ENCODE measurements at places on chromosomes 5 and 9.

- no peak for DNase-seq
These were observed 37.8 kb downstream of the RABGAP1 start for GRCh38 chr9:122978601-122979000.

DNA sequence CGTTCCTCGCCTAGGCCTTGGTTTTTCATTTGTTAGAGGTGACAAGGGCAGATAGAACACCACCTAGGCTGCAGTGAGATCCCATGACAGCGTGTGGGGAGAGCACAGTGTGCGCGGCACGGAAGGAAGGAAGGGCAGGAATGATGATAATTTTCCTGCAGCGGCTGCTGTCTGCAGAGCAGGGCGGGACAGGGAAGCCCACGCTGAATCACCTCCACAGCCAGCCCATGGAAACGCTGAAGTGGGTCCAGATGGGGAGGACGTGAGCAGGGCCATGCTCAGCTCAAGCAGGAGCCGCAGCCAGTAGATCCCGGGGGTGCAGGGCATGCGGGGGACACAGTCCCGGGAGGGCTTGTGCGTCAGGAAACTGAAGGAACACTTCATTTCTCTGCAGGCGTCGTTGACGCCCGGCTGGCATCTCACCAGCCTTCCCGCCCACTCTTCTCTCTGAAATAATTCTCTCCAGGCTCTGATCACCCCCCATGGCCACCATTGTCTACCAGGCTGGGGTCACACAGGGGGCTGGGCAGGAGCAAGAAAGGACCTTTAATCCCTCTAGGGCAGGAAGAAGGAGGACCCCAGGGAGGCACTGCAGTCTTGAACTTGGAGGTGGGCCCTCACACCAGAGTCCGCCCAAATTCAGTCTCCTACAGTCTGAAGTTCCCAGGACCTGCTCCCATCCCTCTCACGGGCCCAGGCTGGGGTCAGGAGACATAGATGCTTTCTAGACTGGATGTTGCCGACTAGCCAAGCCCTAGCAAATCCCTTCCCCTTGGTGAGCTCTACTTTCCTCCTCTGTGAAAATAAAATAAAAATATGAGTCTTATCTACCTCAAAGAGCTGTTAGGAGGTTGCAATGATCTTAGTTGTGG, 20.9 kb upstream of the SYNPO start:
- no peak for DNase-seq

GRCh38 chr9:88991066-88992034, at the start of gene S1PR3:
S1PR3 (plus strand) TSS chr9:88991468; CDS start chr9:89001201, 9,733 bp downstream.
- DNase-seq = peak; percentile 29

GRCh38 chr9:114250235-114250568, 72.7 kb upstream of the ORM1 start:
- no peak for DNase-seq

GRCh38 chr5:150448952-150449516, 505 bp downstream of the RPS14 start:
- DNase-seq = peak; percentile 37

DNA sequence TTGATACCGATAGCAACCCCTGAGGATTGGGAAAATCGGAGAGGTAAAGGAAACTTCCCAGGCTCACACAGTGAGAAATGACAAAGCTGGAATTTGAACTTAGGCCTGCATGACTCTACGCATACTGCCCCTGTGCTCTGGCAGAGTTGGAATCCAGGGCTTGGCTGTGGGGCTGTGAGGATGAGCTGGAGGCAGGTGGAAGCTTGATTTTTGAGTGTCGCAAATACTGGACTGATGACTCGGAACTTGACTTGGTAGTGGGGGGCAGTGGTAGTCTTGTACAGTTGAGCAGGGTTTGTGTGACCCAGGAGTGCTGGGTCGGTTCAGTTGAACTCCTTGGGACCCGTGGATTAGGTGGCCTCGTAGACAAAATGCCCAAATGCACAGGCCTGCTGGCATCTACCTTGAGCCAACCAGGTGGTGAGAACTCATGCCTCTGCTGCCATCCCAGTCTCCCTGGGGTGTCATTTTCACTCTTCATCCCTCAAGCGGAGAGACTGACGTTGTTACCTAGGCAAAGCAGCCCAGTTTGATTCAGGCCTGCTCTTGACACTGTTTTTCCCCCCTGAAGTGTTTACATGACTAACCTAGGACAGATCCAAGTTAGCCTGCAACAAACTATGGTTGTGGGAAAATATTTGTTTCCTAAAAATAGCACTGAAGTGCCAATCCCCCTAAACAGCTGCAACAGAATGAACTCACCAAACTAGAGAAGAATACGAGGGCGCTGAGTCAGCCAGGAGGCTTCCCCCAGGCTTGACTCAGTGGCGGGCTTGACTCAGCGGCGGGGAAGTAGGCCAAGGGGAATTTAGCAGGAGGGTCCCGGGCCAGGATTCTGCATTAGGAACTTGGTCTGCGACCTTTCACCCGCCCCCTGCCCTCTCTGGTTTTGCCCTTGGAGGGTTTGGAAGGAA, 45.7 kb upstream of the ORM1 start:
- DNase-seq = peak; percentile 5

DNA sequence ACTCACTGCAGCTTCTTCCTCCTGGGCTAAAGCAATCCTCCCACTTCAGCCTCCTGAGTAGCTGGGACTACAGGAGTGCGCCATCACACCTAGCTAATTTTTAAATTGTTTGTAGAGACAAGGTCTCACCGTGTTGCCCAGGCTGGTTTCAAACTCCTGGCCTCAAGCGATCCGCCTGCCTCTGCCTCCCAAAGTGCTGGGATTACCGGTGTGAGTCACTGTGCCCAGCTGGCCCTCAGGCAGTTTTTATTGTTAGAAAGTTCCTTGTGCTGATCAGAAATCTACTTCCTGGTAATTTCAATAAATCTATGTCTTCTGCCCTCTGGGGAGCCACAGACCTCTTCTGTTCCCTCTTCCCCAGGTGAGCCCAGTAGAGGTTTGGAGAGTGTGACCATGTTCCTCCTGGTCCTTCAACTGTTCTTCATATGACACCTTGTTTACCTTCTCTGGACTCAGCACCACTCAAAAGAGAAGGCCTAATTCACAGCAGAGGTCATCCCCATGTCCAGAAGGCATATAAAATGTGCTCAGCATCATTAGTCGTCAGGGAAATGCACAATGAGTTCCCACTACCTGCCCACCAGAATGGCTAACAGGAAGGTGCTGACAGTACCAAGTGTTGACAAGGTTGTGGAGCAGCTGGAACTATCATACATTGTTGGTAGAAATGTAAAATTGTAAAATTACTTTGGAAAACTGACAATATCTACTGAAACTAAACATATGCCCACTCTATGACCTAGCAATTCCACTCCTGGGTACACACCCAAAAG, 10.4 kb downstream of the TMOD1 start:
- no peak for DNase-seq

GRCh38 chr9:36163049-36163785, 6.0 kb upstream of the CCIN start:
- no peak for DNase-seq

- DNase-seq = peak; percentile 59
These were observed 15.5 kb upstream of the HSD17B3 start for GRCh38 chr9:96317335-96317980.

DNA sequence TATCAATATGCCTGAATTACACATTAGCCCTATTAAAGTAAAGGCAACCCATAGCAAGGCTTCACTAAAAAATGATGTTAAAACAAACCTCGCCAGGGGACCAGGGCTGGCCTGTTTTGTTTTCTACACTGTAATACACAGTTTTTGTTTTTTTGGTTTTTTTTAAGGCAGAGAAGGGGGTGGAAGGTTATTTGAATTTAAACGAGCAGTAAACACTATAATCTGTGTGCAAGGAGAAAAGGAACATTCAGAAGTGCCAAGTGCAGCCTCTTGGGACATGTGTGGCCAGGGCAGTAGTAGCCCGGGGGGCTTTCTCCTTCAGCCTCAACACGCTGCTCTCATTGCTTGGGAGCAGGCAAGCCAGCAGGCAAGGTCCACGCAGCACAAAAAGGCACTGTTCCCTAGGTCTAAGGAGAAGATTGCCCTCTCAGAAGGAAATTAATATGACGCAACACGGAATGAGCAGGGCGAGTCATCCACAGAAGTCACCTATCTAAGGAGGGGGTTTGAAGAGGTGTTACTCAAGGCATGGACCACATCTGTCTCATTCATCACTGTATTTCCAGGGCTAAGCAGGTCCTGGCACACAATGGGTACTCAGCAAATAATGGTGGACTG, 16.2 kb downstream of the SIL1 start:
- no peak for DNase-seq

GRCh38 chr9:33868440-33868973, 51.5 kb downstream of the UBE2R2 start:
- DNase-seq = no peak

DNA sequence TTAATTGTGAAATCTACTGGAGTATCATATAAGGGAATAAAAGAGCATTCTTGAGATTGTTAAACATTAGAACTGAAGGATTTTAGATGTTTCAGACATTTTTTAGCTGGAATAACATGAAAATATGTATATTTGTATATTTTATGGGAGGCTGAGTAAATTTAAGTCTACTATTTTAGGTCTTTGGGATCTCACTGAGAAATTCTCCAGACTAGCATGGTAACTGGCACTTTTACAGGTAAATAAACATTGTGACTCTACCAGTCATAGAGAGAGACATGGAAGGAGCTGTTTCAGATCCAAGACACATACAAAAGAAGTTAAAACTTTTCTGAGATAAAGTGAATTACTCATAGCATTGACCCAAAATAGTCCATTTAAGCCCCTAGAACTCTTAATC, 59.4 kb downstream of the NDUFAF2 start:
- no peak for DNase-seq

DNA sequence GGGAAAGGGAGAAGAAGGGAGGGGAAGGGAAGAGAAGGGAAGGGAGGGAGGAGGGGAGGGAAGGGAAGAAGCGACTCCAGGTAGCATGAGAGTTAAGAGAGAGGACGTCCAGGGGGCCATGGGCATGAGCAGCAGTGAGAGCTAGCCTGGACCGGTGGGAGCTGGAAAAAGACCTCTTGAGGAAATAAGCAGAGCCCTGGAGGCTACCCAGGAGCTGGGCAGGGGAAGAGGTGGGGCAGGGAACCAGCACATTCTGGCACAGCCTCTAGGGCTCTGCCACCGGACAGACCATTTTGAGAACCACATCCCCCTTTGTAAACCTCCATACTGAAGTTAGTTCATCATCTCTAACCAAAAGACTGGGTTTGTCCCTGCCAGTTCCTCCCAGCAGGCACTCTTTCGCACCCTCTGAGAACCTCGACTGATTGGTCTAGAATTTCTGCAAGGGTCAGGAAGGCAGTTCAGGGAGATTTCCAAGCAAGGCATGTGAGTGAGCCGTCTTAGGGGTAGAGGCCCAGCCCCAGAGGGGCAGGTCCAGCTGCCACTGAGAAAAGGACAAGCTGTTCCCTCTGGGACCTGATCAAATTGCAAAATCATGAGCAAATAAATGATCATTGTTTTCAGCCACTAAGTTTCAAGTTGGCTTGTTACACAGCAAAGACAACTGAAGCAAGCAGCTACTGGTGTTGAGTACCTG, 11.6 kb downstream of the NAIF1 start:
- DNase-seq = no peak

DNA sequence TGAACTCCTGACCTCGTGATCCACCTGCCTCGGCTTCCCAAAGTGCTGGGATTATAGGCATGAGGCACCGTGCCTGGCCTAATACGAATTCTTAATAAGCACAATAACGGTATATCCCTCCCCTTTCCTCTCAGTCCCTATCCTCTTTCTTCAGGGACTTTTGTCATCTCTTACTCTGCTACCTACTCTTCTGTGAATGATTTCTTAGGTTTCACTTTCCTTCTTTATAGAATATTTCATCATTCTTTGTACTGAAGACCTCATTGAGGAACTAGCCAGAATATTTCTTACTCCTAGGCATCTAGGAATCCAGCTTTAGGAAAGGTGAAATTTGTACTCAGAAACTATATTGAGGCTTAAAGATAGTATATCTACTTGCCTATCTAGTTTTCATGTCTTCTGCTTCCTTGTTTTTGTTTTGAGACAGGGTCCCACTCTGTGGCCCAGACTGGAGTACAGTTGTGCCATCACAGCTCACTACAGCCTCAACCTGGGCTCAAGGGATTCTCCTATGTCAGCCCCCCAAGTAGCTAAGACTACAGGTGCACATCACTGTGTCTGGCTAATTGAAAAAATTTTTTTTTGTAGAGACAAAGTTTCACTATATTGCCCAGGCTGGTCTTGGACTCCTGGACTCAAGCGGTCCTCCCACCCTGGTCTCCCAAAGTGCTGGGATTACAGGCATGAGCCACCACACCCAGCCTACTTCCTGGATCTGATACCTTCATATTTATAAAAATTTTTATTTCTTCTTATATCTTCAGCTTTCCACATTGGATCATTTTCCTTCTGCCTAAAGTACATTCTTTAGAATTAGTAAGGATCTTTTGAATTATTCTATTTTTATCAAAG, 69.7 kb downstream of the GPBP1 start:
- no peak for DNase-seq

- no peak for DNase-seq
These were observed 91.9 kb upstream of the CEP78 start for GRCh38 chr9:78144008-78144381.

- no peak for DNase-seq
These were observed 310.2 kb downstream of the ARRDC3 start for GRCh38 chr5:91072881-91073280.

DNA sequence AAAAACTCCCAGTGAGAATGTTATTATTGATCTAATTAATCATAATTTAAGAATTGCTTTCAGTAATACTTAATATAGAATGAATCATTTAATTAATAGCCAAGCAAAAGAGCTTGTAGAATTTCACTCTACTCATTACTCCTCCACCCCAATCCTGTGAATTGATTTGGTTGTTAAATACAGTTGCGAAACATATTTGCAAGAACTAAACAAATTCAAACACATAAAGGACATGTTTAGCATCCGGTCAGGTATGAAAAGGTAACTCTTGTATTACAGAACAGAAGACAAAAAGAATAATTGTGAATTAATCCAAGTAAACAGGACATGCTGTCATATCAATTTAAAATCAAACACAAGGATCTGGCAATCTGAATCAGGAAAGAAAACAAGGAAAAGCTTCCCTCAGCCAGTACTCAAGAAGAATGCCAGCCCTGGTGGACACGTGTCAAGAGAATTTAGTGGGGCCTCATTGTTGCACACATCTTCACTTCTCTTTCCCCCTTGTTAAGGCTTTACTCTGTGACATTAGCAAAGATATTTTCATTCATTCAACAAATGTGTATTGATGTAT, 89.4 kb upstream of the SLC12A2 start:
- no peak for DNase-seq

DNA sequence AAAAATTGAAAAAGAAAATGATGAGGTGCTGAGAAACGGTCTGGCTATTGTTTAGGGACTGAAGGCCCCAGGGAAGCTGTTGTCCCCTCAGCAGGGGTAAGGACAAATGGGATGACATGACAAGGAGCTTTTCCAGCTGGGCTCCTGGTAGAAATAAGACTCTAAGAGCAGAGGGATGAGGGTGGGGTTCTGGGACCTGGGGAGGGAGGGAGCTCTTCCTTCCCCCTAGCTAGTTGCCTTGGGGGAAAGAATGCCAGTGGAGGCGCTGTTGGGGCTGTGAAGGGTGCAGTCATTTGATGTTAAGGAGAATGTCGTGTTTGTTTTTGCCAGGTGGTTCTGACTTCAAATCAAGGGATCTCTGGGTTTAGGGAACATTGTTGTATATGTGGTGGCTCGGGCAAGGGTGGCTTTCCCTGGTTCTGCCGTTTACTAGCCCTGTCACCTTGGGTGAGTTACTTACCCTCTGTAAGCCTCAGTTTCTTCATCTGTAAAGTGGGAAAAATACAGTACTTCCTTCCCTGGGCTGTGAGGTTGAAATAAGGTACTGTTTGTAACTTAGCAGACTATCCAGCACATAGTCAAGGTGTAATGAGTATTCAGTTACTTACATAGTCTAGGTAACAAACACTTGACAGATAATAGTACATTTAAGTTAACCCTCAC, 47.8 kb downstream of the WWC1 start:
- no peak for DNase-seq

- DNase-seq = no peak
These were observed 91.5 kb downstream of the SPRY4 start for GRCh38 chr5:142233083-142234032.

Measured in activated naive CD4-positive, alpha-beta T cell treated with anti-CD3 and anti-CD28 coated beads, Interleukin-2, amount 10 ng/mL, durations not matched to agents 7 days and 5 days (primary cell).